Thymus (tissue), 14 donors: ENCODE measurements at places on chromosomes 6 and 20. TPM values are rescaled to one million over a fixed set of nuclear protein-coding genes. Genes with fewer than 3 reads are reported as not detected.

Gene ABT1
- 25.0 TPM for polyA plus RNA-seq

Gene VPS52
- 59.0 TPM for polyA plus RNA-seq

Gene SEMG1
- polyA plus RNA-seq, result 0.78 TPM

Gene HSPA1L
- 2.4 TPM for polyA plus RNA-seq

Gene OLIG3
- polyA plus RNA-seq, result 0.09 TPM

Gene CDSN
- polyA plus RNA-seq, result 6.2 TPM

Gene HLA-DQB1
- 458 TPM for polyA plus RNA-seq

Gene TLDC2
- 0.48 TPM for polyA plus RNA-seq

Gene ENPP1
- 10.4 TPM for polyA plus RNA-seq

Gene KIF25
- polyA plus RNA-seq, result 1.5 TPM

GRCh38 chr6:109397020-109397419 lies 14.8 kb upstream of the CD164 start:
- no peak for DNase-seq

DNA sequence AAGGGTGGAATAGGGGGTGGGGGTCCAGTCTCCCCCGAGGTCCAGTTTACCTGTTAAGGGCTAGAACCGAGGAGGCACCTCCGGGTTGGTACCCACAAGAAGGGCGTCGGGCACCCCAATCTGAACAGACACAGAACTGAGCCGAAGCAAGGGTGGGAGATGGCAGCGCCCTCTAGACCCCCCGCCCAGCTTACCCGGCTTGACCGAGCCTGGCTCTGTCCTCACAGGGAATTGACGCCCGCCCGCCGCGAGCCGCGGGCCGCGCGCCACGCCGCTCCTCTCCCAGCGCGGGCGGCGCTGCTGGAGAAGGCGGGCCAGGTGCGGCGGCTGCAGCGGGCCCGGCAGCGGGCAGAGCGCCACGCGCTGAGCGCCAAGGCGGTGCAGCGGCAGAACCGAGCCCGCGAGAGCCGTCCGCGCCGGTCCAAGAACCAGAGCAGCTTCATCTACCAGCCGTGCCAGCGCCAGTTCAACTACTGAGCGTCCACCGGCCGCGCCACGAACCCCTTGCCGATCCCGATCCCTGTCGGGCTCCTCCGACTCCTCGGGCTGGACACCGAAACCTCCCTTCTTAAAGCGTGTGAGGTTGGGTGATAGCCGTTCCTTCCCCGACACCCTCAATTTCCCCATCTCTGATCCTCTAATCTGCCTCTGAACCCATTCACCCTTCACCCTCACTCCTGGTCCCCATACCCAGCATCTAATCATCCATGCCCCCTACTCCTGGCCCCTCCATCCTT lies 5.9 kb downstream of the TP53INP2 start:
- DNase-seq, result no peak

DNA sequence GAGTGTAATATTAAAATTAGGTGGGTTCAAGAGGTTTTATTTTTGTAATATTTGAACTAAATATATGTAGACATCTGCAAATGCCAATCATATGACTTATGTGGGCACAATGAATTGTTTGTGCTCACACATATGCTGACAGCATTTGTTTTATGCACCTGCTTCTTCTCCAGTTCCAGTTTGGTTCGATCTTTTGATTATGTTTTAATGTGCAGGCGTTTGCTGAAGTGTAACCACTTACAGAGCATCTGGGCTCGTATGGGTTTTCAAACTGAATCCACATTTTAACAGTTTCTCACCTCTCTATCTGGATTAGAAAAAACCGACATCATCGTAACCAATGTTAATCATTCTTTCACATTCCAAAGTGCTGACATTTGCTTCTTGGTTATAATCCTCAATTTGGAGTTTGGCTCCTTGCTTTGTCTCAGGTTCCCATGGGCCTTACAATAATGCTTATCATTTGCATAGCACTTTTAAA lies 129.1 kb upstream of the SPACA1 start:
- no peak for DNase-seq

GRCh38 chr20:59028812-59029211 lies 3.3 kb downstream of the ATP5F1E start:
- DNase-seq, result no peak

- no peak for DNase-seq
Measured at GRCh38 chr6:134070271-134070670, 17.8 kb upstream of the SLC2A12 start.

DNA sequence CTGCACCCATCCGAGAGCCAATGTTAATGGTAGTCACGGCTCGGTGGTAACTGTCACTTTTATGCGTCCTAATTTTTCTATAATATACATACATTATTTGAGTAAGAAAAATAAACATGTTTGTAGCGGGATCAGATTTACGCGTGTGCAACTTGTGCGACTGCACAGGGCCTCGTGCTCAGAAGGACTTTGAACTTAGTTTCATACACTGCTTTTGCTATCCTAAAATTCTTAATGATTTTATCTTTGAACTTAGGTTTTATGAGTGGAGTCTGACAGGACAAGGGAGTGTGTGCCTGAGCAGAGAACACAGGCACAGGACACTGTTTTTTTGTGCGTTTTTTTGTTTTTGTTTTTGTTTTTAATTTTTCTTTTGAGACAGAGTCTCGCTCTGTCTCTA lies 189.7 kb downstream of the NFATC2 start:
- no peak for DNase-seq

- no peak for DNase-seq
Measured at GRCh38 chr6:85866370-85866730, 223.7 kb upstream of the SYNCRIP start.

DNA sequence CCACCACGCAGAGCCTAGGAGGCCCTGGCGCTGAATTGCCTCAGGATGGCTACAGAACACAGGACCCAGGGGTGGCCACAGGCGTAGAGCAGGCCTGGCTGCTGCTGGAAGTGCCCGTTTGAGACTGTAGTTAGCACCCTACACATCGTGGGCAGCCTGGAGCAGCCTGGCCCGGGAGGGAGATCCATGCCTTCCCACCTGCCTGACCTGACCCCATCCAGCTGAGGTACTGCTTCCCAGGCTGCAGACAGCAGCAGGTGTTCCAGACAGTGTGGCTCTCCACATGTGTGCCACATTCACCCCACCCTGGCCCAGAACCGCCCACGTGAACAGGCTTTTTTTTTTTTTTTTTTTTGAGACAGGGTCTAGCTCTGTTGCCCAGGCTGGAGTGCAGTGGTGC lies 20.9 kb upstream of the MAP1LC3A start:
- no peak for DNase-seq

DNA sequence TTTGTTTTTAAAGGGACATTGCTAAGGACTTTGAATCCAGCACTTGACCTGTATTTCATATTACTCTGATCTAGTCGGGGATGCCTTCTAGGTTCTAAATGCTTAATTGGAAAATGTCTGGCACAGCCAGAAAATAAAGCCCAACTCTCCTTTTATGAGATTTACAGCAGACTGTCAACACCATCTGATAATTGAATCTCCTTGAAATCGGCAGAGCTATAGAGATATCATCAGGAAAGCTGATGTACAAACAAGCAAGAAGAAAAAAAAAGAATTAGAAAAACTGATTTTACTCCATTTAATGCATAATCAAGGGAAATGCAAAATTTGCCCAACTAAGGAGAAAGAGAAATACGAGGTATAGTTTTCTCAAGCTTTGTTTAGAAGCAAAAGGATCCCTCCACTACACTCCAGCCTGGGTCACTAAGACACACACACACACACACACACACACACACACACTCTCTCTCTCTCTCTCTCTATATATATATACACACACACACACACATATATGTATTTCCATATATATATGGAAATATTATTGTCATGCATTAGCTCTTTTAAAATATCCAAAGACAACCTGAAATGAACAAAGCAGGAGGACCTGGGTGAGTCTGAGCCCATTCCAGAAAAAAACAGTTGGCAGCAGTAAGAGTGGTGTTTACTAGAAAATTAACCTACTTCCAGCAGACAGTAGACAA lies 9.5 kb upstream of the FOXC1 start:
- DNase-seq, result no peak

DNA sequence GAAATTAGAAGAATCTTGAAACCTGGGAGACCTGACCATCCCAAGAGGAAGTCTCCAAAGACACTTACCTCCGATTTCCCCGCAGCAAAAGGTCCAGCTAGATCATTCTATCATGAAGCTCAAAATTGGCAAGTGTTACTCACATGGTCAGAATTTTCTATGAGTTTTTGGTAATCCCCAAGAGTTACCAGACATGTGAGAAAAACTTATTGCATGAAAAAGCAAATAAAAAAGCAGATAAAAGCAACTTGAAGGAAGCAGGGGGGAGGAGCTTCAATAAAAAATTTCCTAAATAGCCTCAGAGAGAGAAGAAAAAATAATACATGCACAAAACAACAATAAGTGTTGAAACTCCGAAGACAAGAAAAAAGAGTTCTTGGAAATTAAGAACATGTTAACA lies 27.3 kb downstream of the VNN1 start:
- DNase-seq, result no peak

DNA sequence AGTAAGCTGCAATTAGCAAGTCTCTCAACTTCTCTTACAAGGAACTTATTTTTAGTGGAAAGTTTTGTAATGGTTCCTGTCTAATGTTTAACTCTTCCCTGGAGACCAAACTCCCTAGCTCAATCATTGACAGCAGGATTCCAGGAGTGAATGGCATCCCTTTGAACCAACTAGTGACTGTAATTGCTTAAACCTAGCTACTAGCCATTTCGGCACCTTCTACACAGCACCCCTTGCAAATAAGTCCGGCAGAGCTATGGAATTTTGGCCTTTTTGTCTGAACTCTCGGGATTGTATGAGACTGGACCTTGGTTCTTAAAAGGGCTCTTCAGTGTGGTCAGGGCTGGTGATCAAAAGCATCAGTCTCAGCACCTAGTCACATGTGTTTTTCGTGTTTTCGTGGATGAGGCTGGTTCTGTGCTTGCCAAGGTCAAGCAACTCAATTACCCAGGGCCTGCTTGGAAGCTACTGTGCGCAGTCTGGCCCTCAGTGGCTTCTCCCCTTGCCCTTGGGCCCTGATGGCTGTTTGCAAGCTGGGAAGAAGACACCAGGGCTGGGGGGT lies 135.3 kb upstream of the NEDD9 start:
- no peak for DNase-seq

GRCh38 chr6:112286500-112287144 lies 32.3 kb upstream of the LAMA4 start:
- DNase-seq, result no peak

DNA sequence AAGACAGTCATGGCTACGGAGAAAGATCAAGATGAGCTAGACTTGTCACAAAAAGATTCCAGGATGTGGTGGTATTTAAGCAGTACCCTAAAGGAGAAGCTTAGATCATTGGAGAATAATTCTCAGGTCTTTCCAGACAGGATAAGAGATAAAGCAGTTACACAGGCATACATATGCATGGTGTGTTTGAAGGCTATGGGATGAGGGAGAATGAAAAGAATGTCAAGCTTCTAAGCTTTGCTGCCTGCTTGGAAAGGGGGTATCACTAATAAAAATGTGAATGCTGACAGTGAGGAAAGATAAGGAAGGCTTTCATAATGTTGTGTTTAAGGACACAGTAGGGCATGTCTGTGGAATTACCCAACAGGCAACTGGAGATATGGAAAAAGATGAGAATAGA lies 28.1 kb downstream of the RWDD2A start:
- no peak for DNase-seq

DNA sequence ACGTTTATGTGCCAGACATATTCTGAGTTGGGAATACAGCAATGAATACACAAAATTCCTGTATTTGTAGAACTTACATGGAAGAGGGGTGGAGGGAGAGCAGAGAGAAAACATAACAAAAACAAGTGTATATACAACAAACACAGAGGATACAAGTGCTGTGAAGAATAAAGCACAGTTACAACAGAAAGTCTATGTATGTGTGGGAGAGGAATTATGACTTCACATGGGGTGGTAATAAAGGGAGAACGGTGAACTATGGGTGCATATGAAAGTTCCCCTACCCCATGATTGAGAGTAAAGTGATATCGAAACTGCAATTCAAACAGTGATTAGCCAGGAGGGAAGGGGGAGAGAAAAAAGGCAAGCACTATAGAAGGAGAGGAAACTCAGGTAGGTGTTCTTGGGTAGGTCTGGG lies 24.6 kb downstream of the HBS1L start:
- no peak for DNase-seq

DNA sequence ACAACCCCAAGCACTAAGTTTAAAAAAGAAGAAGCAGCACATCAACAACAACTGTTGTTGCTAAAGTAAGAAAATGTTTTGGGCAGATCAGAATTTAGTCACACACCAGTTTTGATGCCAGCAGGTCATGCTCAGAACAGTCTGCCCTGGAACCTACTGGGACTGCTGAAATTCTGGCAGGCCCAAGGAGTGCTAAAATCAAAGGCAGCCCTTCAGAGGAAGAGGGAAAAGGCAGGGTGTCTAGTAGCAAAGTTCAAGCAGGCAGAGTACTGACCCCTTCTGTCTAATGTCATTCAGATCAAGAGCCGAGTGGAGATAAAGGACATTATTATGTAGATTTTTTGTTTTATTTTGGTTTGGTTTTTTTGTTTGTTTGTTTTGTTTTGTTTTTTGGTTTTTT lies 96.6 kb upstream of the LOC128125822 start:
- no peak for DNase-seq
